ENCODE measurements at places on chromosomes 1 and 21.

DNA sequence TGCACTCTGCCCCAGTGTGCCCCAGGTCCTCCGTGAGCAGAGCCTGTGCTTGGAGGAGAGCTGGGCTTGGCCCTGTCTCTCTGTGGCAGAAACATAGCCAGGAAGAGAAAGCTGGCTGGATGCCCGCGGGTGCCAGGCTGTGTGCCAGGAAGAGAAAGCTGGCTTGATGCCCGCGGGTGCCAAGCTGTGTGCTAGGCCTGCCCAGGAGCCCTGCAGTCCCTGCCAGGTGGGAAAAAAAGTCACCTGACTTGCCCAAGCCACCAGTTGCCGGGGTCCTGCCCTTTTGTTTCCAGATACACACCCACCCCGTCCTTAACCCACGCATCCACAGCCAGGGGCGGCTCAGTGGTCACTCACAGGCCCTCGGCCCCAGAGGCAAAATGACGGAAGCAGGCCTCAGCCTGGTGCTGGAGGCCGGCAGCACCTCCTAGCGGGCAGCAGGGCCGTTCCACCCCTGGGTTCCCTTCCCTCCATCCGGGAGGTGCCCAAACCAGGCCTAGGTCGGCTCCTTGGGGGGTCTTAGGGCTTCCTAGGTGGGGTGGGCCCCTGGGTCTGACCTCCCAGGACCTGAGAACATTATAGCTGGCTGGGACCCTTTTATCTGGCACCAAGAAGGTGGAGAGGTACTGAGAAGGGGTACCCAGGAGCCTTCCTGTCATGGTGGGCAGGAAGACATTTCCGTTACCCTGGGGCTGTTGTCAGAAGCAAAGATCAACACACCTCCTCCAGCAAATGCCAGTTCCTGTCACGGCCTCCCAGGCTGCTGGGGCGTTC lies 9.1 kb downstream of the ITGB2 start:
- peak; percentile 51 for DNase-seq

GRCh38 chr1:41650028-41650880 lies 165.8 kb upstream of the EDN2 start:
- no peak for DNase-seq

DNA sequence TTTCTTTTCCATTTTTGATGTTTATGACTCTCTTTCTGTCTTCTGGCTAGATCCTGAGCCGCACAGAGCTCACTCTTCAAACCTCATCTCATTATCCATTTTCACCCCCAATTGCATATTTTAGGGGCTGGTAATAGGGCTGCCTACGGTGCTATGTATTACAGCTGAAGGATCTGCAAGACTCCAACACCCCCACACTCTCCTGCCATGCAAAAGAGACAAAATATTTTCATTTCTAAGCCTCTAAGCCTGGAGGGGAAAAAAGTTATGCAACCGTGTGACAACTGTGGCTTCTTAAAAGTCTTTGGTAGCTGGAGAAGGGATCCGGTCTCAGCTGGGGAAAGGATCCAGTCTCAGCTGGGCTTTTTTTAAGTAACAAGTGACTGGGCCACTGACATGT lies 311.6 kb downstream of the NPHP4 start:
- DNase-seq = no peak

DNA sequence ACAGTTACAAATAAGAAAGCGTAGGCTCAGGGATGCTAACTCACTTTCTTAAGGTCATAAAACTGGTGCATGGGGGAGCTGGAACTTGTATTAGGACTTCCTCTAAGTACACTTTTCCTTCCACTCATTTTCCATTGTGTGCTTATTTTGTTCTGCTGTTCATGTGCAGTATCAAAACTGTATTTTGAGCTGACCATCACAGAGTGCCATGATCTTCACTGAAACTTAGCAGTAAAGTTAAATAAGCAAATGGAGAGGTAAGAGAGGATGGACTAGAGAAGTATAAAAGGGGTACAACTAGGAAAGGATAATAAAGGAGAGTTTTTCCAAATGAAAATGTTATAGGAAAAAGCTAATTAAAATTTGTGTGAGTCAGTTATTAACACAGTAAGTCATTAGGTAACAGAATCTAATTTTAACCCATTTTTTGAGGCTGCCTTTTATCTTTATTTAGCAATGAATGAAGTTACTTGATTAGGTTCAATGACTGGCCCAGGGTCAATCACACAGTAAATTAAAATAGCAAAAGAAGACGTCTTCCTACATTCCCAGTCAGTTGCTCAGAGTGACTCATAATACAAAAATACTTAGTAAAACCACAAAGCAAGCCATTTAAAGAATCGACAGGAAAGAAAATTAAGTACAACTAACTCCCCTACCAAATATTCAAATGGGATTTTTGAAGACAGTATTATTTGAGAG lies 165.8 kb upstream of the C1orf105 start:
- DNase-seq = peak; percentile 90

- no peak for DNase-seq
These were observed 443.4 kb upstream of the PRMT6 start for GRCh38 chr1:106613068-106613467.

DNA sequence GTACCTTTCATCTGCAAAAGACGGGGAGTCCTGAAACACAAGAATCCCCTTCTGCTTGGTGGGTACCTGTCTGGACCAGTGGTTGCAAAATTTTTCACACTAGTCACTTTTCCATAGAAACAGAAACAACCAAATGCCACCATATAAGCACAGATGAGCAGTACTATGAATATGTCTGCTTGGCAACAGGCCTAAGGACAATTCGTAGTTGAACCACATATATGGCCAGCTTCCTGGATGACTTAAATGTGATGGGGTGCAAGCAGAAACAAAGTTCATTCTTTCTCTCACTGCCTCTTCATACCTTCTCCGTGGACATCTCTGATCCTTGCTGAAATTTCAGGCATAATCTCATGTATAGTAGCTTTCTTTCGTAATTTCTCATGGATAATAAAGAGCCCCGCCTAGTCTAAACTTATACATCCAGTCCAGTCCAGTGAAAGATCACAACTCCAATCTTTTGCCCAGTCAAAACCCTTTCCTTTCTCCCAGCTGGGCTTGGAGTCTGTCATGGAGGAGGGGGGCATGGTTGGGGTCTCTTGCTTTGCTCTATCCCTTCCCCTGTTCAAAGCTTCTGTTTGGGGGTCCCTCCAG lies 7.0 kb downstream of the FCAMR start:
- no peak for DNase-seq

GRCh38 chr1:78088015-78088414 lies 42.2 kb downstream of the GIPC2 start:
- DNase-seq = no peak

DNA sequence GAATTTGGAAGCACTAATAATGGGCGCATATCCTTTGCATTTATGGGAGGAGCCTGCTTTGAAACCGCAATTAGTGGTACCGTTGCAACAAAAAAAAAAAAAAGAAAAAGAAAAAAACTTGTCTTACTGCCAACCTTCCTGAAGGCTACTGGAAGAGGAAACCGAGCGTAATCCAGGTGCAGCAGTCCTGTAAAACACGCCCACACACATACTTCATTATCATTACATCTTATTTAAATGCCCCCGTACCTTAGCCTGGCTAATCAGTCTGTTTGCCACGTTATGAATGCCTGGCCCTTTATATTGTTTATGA lies 686 bp upstream of the ZNF281 start:
- DNase-seq = no peak

GRCh38 chr1:58529284-58529683 lies 17.2 kb downstream of the OMA1 start:
- DNase-seq = no peak

DNA sequence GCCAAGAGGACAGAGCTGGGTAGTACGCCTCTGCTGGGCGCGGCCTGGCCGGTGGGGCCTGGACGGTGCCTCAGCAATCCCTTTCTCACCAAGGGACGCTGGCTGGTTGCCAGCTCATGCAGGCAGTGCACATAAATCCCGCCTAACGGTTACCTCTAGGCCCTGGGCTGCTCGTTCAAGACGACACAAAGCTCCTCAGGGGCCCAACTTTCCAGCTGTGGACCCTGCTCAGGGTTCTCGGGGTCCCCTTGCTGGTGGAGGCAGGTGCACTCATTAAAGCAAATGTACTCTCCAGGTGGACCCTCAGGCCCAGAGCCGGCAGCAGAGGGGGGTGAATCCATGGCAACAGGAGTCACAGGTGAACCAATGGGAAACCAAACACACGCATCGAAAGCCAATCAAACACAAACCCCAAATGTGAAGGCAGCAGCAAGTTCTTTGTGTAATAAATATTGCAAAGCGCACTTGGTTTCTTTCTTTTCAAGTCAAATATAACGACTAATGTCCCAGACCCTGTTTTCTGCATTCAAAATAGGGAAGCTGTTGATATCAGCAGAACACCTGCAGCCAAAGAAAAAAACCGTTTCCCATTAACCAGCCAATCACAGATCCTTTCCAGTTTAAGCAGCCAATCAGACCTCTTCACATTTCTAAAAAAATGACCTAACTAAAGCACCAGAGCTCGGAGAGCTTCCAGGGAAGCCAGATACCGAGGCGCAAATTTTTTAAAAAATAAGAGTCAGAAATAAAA lies 26.1 kb upstream of the CLSTN1 start:
- DNase-seq = no peak

DNA sequence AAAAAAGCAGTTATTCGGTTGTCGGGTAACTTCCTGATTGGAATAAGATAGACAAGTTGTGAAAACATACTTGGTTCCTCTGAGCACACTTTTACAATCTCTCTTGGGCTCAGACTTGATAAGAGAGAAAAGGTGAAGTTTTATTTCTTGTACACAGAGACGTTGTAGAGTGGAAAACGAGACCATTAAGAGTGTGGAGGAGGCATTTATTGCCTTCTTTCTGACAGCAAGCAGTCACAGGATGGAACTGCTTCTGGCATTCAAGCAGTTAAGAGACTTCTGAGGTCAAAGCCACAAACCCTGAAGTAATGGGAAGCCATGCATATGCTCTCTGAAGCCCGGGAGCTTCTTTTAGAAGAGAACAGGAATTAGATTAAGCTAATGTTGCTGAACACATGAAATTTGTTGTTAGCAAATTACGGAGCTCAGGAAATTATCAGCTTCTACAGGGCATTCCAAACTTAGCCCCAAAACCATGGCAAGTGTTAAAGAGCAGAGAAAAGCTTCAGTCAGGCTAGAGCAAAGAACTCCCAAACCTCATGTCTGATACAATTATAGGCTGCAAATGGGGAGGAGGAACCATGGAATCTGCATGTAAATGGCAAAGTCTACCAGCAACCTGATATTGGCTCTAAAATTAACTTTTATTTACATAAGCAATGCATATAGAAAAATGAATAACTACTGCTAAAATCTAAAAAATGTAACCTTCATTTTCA lies 26.0 kb downstream of the S1PR1 start:
- peak; percentile 51 for DNase-seq

- no peak for DNase-seq
These were observed 68.4 kb upstream of the IPO9 start for GRCh38 chr1:201760516-201760915.

DNA sequence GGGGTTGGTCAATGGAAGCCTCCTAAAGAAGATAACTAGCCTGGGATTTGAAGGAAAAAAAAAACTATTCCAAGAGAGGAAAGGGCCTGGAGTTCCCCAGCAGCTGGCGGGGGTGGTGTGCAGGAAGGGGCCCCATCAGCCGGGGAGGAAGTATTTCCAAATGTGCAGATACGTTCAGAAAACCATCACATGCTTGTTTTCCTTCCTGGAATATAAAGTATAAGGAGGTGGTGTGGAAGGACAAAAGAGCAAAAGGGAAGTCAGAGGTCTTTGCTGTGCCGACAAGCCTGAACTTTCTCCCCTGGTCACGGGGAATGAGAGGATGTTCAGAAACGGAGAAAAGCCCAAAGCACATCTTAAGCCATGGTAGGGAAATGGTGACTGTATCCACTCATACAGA lies 72.0 kb upstream of the BACE2 start:
- no peak for DNase-seq

DNA sequence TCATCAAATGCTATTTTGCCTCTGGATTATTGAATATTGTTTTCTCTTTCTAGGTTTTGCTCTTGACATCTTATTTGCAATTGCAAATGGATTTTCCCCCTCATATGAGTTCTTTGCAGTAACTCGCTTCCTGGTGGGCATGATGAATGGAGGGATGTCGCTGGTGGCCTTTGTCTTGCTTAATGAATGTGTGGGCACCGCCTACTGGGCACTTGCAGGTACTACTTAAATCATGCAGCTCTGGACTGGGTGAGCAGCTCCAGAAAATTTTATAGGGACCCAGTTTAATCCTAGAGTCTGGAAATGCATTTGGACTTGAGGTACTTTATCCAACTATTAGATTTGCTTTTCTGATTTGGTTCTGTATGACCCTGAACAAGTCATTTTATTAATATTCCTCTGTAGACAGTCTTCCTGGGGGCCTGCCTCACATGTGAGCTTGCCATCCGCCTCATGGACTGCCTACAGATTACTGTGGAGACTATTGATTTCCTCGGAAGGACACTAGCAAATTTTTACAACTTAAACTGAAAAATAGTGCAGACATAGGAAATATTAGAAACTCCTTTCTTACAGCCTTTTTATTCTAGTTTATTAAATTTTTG lies 44.5 kb downstream of the SLC22A15 start:
- peak; percentile 50 for DNase-seq

GRCh38 chr1:77834771-77835334 lies 53.6 kb upstream of the NEXN start:
- DNase-seq = no peak

DNA sequence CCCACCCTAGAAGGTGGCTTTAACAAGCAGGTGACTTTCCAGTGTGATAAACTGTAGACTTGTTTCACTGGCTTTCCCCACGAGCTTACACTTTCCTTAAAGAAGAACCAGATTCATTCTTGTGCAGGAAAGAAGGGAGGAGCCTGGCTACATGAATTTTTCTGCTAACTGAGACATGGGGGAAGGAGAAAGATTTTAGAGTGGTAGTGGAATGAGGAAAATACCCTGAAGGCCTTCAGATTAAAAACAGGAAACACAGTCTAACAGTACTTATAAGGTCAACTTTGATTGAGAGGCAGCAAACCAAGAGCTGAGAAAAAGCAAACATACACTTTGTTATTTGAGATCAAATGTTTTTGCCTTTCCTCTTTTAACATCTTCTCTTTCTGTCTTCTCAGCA lies 640.9 kb upstream of the PLXNA2 start:
- peak; percentile 73 for DNase-seq

DNA sequence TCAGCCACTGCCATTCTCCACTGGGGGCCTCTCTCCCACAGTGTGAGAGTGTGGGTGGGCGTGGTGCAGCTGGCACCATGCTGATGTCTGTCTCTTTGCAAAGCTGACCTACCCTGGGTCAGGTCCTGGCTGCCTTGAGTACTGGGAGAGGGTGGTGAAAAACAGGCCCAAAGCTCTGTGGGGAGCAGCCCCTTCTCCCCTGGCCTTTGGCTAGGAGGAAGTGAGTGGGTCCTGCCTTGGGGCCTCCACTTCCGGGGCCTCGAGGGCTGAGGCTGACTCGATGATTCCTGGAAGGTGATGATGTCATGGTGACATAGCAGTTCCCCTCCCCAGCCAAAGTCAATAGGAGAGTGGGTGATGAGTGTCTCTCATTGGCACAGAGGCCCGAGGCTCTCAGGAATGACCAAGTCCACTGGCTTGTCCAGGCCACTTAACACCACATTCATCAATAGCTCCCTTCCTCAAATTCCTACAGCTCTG lies 53.0 kb downstream of the IER5 start:
- no peak for DNase-seq

DNA sequence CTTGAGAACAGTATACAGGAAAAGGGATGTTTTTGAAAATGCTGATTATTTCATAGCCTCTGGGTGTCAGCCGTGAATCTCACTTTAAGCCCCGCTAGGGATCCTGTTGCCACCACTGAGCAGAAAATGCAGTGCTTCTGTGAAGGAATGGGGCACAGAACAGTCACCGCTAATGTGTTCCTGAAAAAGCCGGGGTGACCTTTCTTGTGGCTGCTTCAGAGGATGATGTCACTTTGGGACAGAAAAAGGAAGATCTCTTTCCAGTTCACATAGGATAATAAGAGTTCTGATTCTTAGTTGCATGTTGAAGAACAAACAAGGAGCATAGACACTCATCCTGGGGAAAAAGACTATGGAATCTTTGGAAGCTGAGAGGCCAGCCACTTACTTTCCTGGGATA lies 349.6 kb downstream of the DISC1 start:
- DNase-seq = no peak
